ENCODE measurements at places on chromosomes 3 and 15.

DNA sequence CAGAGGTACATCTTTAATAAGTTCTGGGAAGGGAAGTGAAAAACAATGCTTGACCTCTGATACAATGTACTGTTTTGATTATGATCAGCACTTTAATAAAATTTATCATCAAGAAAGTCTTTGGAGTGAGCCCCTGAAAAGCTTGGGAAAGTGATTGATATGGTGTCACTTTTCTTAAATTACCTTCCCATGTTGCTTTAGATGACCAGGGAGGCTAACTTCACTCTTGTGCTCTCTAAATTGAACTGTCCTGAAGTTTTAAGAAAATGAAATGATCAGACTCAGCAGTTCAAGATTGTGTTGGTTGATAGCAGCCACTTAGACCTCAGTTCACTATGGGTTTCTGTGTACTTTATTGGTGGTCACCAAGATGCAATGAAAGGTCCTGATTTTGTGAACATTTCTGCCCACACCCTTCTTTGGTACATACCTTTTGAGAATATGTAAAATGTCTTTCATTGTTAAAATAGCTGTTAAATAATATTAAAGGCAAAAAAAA lies 15.7 kb downstream of the TGFBR2 start:
- no peak for DNase-seq

- DNase-seq: no peak
These were observed 20.4 kb downstream of the STARD5 start for GRCh38 chr15:81303244-81304225.

- DNase-seq: no peak
These were observed 5.1 kb downstream of the LACTB start for GRCh38 chr15:63126726-63127125.

- DNase-seq: no peak
These were observed 153.8 kb downstream of the EBLN2 start for GRCh38 chr3:73215281-73215680.

DNA sequence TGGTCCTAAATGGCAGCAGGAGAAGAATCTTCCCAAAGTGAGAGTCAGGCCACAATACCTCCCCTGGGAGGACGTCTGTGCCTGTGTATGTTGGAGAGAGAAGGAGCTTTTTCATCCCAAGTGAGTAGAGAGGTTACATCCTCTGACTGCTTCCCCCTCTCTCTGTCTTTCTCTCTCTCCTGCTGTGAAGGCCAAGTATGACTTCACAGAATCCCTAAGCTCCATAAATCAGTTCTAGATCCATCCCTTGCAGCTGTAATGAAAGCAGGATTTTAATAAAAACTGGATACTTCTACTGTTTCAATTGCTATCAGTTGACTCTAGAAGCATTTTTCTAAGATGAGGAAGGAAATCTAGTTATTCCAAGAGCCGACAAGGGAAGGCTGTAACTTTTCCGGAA lies 389.1 kb upstream of the PROK2 start:
- DNase-seq: no peak

- DNase-seq: no peak
These were observed 379.8 kb downstream of the LPP start for GRCh38 chr3:188533612-188534357.

- DNase-seq: no peak
These were observed 399.3 kb upstream of the RGMA start for GRCh38 chr15:93488296-93488713.

DNA sequence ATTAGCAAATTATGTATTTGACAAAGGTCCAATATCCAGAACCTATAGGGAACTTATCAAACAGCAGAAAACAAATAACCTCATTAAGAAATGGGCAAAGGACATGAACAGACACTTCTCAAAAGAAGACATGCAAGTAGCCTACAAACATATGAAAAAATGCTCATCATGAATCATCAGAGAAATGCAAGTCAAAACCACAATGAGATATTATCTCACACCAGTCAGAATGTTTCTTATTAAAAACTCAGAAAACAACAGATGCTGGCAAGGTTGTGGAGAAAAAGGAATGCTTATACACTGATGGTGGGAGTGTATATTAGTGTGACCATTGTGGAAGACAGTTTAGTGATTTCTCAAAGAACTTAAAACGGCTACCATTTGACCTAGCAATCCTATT lies 116.1 kb upstream of the CRBN start:
- DNase-seq: no peak

DNA sequence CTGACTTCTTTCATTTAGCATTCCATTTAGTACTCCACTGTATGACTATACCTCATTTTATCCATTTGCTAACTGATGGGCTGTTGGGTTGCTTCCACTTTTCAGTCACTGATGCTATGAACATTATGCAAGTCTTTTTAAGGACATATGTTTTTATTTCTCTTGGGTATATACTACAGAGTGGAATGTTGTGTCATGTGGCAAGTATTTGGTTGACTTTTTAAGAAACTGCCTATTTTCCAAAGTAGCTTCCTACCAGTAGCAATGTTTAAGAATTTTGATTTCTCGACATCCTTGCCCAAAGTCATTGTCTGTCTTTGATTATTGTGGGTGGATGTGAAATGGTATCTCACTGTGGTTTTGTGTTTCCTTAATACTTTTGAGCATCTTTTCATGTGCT lies 110.1 kb upstream of the TPM1 start:
- no peak for DNase-seq

DNA sequence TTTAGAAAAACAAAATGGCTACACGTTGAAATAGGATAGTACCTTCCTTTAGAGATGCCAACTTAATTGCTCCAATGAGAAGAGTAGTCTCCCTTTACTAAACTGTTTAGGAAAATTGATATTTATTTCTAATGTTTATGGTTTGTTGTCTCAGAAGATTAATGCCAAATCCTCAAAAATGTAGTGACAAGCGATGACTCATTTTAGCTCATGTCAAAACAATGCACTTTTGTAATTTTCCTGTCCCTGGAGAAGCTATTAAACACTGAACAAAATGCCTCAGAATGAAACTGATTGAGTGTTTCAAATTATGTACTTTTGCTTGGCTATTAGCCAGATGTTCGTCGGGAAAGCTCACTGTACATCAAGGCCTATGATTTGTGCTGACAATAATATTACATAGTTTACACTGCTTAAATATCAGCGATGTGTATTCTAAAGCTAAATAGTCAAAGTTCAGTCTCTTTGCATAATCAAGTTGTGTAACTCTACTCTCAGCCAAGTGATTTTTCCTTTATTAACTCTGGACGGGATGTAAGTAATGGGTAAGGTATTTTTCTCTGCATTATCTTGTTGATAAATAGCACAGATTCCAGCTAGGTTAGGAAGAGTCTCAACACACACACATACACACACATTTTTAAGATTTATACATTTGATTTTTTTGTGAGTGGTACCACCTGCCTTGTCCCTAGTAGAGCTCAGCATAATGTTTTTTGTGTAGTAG lies 83.7 kb downstream of the CMSS1 start:
- no peak for DNase-seq

DNA sequence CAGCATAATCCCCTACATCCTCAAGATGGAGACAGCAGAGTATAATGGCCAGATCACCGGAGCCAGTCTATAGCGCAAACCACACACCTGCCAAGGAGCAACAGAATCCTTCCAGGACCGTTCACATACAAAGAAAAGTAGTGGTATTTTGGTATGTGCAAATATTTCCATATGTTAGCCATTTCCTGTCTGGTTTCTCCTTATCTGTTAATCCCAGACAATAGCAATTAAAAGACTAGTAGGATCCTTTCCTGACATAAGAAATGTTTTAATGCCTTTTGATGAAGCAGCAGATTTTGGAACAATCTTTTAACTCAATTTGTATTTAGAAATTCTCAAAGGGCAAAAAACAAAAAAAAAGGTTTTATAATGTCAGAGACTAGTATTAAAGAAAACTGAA lies 22.2 kb downstream of the MRPS25 start:
- DNase-seq: no peak

DNA sequence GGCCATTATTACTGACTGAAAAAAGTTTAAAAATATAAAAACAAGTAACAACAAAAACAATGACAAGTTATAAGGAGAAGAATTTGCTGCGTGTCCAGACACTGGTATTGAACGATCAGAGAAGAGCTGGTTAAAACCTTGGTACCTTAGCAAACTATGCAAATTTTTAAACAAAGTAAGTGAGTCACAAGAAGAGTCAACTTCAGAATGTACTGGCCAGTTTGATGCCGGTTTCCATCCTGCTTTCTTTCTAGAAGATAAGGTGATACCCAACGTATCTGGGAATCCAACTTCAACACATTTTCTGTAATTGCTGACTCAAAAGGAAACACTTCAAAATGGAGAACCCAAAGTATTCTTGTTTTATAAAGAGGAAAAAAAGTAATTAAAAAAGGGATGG lies 49.8 kb downstream of the RUBCN start:
- no peak for DNase-seq

GRCh38 chr15:47439146-47440111 lies 277.9 kb upstream of the SEMA6D start:
- DNase-seq: no peak

DNA sequence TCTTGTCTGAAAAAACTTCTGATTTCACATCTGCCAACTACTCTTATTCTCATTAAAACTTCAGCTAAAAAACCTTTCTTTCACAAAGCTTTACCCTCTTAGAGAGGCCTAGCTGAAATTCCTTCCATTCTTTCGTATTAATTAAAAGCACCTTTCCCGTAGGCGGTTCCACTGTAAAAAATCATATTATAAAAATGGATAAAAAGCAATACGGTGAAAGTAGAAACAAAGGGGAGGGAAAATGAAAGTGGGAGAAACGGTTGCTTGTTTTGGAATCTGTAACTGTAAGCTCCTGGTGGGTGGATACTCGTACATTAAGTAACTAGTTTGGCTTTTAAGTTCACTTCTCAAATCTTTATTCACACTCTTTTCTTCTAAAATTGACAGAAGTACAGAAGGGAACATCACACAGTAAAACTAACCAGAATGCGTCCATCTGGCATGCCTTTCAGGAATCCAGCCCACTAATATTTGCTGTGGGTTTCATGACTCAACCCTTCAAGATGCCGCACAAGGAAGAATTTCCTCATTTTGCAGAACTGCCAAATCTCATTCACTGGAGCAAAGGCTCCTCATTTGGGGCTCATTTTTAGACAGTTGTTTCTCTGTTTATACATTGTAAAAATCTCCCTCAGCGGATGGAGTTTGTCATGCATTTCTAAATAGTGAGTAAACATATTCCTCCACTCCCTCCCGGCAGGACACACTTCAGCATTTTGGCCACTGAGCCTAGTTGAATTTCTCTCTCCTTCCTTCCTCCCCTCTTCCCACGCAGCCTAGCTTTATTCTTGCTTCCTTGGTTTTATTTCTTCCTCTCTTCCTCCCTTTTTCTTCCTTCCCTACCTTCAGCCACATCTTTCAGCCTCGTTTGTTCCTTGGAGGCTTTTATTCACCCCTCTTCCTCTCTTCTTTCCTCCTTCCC lies 419.5 kb upstream of the NAALADL2 start:
- DNase-seq: no peak

- DNase-seq: no peak
These were observed 360.8 kb downstream of the CHST2 start for GRCh38 chr3:143480344-143480743.

DNA sequence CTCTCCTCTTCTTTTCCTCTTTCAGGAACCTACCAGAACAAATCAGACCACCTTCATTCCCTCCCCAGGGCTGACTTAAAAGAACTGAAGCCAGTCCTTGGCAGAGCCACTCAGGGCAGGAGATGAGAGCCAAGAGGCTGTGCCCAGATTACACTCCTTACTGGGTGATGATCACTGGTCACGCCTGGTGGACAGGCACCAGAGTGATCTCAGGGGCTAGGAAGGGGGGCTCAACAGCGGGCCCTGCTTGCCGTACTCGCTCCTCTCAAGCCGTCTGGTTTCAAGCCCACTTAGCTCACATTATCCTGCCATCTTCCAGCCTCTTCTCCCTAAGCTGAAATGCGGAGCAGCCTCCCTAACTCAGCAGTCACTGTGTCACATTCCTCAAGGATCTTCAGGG lies 1.7 kb upstream of the FAH start:
- DNase-seq: no peak

DNA sequence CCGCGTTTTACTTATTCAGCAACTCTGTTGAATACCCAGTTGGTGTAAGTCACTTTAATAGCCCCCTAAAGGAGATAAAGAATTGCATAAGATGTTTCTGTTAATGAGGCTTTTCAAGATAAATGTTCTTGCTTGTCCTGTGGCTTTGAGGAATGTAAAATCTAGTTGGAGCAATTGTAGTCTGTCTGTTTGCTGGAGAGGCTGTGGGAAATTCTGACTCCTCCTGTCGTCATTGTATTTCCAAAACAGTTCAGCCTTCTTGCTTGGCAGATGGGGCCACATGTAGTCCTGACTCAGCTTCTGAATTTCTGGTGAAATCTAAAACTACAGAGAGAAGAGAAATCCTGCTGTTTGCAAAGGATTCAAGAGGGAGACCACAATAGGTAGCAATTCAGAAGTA lies 114.4 kb downstream of the RYR3 start:
- no peak for DNase-seq

DNA sequence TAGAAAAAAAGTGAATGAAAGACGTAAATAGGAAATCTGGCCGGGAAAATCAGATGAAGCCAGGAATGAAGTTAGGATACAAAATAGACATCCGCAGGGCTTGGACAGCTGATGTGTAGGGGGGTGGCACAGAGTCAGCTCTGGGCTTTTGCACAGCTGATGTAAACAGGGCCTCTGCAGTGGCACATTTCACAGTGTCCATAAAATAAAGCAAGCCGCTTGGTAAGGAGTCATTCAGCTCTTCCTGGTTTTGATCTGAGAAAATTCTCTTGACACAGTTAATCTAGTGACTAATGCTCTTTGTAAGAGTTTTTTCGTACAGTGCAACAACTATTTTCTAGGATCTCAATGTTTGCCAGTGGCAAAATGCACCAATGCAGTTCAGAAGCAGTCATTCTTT lies 153.3 kb downstream of the USP13 start:
- no peak for DNase-seq

- no peak for DNase-seq
These were observed 594.8 kb downstream of the MAGI1 start for GRCh38 chr3:65443739-65444446.

GRCh38 chr3:129831503-129831902 lies 62.0 kb downstream of the TMCC1 start:
- DNase-seq: no peak

- DNase-seq: no peak
These were observed 384.4 kb downstream of the RSL24D1 start for GRCh38 chr15:54812383-54812782.

- no peak for DNase-seq
These were observed 120.7 kb downstream of the NSUN3 start for GRCh38 chr3:94183551-94183950.

DNA sequence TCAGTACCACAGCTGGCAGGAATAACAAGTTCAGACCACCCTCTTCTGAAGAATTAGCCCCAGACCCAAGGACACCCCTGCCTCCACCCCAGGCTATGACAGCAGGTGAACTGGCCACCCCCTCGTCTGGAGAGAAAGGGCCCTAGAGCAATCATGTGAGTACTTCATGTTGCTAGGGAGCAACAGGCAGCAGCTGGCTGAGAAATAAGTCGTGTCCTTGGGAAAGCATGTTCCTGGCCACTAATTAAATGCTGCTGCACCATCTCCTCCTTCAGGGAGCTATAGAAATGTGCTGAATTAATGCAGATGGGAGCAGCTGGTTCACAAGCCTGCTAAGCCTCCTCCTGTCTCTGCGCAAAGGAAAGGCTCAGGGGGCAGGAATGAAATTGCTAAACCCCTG lies 31.5 kb downstream of the MRPS11 start:
- DNase-seq: no peak

All from GM18507 (cell line).